ENCODE measurements at places on chromosomes 3 and 15. TPM values are rescaled to one million over a fixed set of nuclear protein-coding genes. Genes with fewer than 3 reads are reported as not detected.

MBD4 gene
- total RNA-seq = 24.2 TPM

VWA5B2 gene
- not detected for total RNA-seq

FSIP1 gene
- 0.54 TPM for total RNA-seq

CCPG1 gene
- total RNA-seq = 174 TPM

ACAN gene
- total RNA-seq = 11.6 TPM

STAG1 gene
- 50.2 TPM for total RNA-seq

IL17RE gene
- 0.89 TPM for total RNA-seq

USF3 gene
- 12.0 TPM for total RNA-seq

DNA sequence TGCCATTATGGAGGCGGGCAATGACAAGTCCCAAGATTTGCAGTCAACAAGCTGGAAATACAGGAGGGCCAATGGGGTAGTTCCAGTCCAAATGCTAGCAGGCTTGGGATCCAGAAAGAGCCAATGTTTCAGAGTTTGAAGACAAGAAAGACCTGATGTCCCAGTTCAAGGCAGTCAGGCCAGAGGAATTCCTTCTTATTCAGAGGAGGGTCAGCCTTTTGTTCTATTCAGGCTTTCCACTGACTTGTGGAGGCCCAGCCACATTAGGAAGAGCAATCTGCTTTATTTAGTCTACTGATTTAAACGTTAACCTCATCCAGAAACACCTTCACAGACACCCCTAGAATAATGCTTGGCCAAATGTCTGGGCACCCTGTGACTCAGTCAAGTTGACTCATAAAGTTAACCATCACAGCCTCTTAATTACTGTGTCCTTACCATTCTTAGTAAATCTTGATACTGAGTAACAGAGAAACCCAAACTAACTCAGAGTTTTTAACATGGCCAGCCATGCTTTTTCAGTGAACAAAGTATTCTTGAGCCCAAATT is 50.9 kb upstream of the NPHP3 start:
- DNase-seq = no peak
- no peak overlapping the region for H3K4me3 ChIP-seq
- peaks cover 4% of the 10 kb centered on the region for H3K27me3 ChIP-seq
- no peaks in the 10 kb centered on the region for H3K36me3 ChIP-seq

DNA sequence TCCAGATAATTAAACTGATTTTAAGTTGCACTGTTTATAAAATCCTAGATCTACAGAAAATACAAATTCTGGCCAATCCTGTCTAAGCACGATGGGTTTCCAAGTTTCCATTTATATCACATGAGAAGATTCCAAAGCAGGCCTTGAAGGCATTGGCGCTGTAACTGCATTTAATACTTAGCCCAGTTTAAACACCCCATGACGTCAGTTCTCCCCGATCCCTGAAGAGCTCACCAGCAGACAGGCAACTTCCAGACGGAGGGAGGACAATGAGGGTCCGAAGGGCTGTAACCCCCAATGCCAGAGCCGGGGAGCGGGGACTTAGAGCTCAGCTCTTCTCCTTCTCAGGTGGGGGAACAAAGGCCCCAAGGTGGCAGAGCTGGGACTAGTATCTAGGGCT is 117.3 kb downstream of the XXYLT1 start:
- DNase-seq = no peak
- H3K27me3 ChIP-seq = no peaks in the 10 kb centered on the region
- H3K27ac ChIP-seq = peak overlapping the region; percentile 78
- H3K4me1 ChIP-seq = peaks cover 53% of the 10 kb centered on the region

DNA sequence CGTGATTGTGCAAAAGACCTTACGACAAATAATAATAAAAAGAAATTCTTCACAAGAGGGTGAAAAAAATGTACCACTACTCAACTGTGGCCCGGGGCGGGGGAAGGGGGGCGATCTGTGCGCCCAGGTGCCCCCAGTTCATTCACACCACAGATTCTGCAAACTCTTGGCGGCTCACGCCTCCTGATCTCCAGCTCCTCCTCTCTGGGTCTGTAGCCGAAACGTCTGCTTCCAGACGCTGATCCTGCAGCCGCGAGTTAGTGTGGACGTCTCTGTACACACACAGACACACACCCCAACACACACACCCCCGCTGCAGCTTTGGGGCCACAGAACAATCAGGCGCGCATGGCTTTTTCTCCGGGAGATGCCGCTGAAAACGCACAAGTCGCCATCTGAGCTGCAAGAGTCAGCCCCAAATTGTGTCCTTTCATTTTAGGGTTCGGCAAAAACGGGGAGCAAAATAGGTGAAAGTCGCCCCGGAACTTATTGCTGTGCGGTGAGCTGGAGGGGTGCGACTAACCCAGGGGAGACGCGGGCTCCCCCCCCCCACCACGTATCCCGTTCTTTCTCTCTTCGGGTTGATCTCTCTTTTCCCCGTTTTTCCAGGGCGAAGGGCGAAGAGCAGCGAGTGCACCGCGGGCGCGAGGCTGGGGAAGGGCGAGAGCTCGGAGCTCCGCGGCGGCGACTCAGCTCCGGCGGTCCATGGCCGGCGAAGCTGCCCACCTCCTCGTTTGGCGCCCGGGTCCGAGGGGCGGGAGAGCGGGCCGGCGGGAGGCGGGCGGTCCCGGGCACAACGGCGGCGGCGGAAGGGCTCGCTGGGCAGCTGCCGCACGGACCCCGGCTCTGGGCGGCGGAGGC is 505 bp upstream of the WNT5A start:
- H3K4me1 ChIP-seq = peaks cover 48% of the 10 kb centered on the region
- no peak for DNase-seq
- no peaks in the 10 kb centered on the region for H3K27me3 ChIP-seq
- H3K27ac ChIP-seq = peak overlapping the region; percentile 73

DNA sequence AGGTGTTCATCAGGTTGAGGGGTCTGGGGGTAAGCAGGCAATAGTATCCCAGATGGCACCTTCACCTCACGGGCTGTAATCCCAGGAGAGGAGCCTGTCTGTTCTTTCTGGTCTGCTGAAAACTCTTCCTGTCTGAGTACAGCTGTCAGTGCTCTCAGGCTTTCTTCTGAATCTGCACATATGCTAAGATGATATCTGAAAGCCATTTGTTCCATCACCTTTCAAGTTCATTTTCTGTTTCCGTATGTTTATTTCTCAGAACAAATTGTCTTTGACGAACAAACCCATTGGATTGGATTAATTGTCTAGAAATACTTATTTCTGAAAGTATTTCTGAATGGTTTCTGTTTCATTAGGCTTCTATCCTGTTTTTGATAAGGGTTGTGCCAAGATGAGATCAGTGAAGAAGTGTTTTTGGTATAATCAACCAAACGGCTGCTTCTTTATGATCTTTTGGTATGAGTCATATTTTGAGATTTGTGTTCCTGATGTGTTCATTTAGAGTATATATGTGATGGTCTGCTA is 13.3 kb downstream of the ZNF592 start:
- no peak overlapping the region for H3K27ac ChIP-seq
- no peak for DNase-seq
- H3K36me3 ChIP-seq = peaks cover 4% of the 10 kb centered on the region
- H3K4me1 ChIP-seq = peaks cover 7% of the 10 kb centered on the region

- no peaks in the 10 kb centered on the region for H3K27me3 ChIP-seq
- DNase-seq = no peak
- H3K36me3 ChIP-seq = no peaks in the 10 kb centered on the region
- no peak overlapping the region for H3K27ac ChIP-seq
- H3K4me1 ChIP-seq = peaks cover 19% of the 10 kb centered on the region
These were observed 218.6 kb downstream of the PDCD6IP start for GRCh38 chr3:34016925-34017587.

- H3K27me3 ChIP-seq = no peaks in the 10 kb centered on the region
- no peak for DNase-seq
These were observed 91.1 kb downstream of the USP13 start for GRCh38 chr3:179743913-179744312.

- DNase-seq = no peak
- no peaks in the 10 kb centered on the region for H3K36me3 ChIP-seq
- no peak overlapping the region for H3K4me3 ChIP-seq
- H3K4me1 ChIP-seq = no peaks in the 10 kb centered on the region
These were observed 1015.8 kb upstream of the EPHA6 start for GRCh38 chr3:95798628-95799027.

DNA sequence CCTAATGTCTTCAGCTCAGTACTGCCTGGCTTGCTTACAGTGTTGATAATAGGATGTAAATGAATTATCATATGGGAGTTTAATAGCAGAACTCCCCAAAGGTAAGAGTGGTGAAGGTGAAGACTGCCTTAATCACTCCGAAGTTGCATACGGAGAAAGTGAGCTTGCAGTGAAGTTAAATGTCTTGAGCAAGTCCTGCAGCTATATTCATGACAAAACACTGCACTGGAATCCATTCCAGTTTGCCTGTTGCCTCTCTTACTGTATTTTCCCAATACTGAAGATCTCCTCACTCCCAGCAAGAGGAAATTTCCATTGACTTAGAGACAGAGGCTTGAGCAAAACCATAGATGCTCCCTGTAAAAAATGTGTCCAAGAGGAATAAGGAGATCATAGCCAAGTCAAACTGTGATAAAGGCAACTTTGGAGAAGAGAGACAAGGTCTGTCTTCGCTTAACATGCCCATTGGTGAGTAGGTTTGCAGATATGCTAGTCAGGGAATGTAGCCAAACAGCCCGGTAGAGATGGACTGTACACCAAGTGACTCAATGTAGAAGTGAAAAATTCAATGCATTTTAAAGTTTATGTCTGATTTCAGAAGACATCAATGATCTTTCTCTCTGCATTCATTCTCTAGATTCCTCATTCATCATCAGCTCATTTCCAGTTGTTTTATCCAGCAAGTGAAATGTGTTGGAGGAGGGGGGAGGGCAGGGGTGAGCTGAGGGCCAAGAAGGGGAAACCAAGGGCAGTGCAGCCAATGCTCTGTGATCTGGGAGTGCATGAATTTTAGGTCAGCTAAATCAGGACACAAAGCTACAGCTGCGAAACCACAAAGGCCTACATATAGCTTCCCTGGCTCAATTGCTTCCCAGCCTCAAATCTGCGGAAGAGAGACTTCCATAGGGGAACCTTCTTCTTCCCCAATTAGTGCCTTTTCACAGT is 667.1 kb upstream of the NR2F2 start:
- DNase-seq = no peak
- H3K36me3 ChIP-seq = no peaks in the 10 kb centered on the region
- H3K27ac ChIP-seq = no peak overlapping the region

- DNase-seq = no peak
- no peak overlapping the region for H3K27ac ChIP-seq
- no peaks in the 10 kb centered on the region for H3K36me3 ChIP-seq
- peaks cover 39% of the 10 kb centered on the region for H3K4me1 ChIP-seq
- no peak overlapping the region for H3K4me3 ChIP-seq
These were observed 95.6 kb upstream of the TJP1 start for GRCh38 chr15:29917600-29918597.

- no peaks in the 10 kb centered on the region for H3K27me3 ChIP-seq
- H3K27ac ChIP-seq = peak overlapping the region; percentile 46
- H3K36me3 ChIP-seq = no peaks in the 10 kb centered on the region
- DNase-seq = no peak
These were observed 44.0 kb downstream of the EIF4E3 start for GRCh38 chr3:71681224-71681668.

GRCh38 chr15:31463521-31464102 is 137.0 kb downstream of the KLF13 start:
- no peaks in the 10 kb centered on the region for H3K36me3 ChIP-seq
- peaks cover 22% of the 10 kb centered on the region for H3K27me3 ChIP-seq
- DNase-seq = peak; percentile 27
- H3K4me3 ChIP-seq = no peak overlapping the region
- no peak overlapping the region for H3K27ac ChIP-seq

DNA sequence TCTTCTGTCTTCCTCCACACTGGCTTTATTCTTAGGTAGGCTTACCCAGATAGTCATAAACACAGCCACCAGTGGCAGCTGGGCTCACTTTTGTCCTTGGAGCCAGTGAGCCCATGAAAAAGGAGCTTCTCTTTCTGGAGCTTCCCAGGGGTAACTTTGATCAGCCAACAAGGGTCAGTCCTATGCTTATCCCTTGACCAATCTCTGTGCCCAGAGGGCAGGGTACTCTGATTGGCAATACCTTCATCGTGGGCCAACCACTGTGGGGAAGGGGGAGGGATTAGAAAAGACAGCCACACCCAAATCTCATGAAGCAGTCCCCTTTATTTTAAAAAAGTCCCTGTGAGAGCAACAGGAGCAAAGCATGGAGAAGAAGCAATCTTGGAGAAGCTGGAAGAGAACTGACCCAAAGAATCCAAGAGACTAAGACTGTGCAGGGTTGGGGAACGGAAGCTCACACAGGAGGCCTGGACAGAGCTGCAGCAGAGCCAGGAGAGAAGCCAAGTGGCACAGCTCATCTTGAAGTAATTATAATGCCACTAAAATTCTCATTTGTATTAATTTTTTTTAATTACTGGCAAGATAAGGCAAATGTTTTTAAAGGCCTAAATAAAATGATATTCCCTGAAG is 70.4 kb downstream of the SSUH2 start:
- DNase-seq = no peak
- H3K27ac ChIP-seq = peak overlapping the region; percentile 90
- no peaks in the 10 kb centered on the region for H3K27me3 ChIP-seq
- peaks cover 71% of the 10 kb centered on the region for H3K4me1 ChIP-seq
- no peak overlapping the region for H3K4me3 ChIP-seq

- H3K4me1 ChIP-seq = no peaks in the 10 kb centered on the region
- H3K36me3 ChIP-seq = no peaks in the 10 kb centered on the region
- no peak overlapping the region for H3K4me3 ChIP-seq
- H3K27ac ChIP-seq = no peak overlapping the region
- no peaks in the 10 kb centered on the region for H3K27me3 ChIP-seq
- no peak for DNase-seq
These were observed 17.4 kb downstream of the NBEAL2 start for GRCh38 chr3:46996689-46997452.

DNA sequence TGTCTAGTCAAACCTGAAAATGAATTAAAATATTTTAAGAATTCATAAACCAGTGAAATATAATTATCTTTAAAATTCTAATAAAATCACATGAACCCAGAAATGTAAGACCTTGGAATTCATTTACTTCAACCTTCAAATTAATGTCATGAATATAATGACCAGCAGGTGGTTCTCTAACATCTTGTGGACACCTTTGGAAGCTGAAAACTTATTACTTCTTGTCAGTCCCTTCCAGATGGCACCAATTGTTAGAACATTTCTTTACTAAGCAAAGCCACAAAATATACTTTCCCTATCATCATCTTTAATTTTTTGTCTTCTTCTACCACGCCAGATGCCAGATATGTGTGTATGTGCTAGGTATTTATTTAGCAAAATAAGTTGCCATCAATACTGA is 240.0 kb downstream of the MBNL1 start:
- H3K27ac ChIP-seq = no peak overlapping the region
- H3K36me3 ChIP-seq = no peaks in the 10 kb centered on the region
- H3K4me1 ChIP-seq = no peaks in the 10 kb centered on the region
- H3K4me3 ChIP-seq = no peak overlapping the region

- H3K27me3 ChIP-seq = no peaks in the 10 kb centered on the region
- peak; percentile 63 for DNase-seq
- H3K27ac ChIP-seq = no peak overlapping the region
- no peaks in the 10 kb centered on the region for H3K36me3 ChIP-seq
- H3K4me3 ChIP-seq = no peak overlapping the region
These were observed 6.4 kb downstream of the CLN6 start for GRCh38 chr15:68223171-68223570.

GRCh38 chr15:28950916-28951315 is 65.1 kb downstream of the APBA2 start:
- H3K4me1 ChIP-seq = peaks cover 10% of the 10 kb centered on the region
- H3K27me3 ChIP-seq = no peaks in the 10 kb centered on the region
- DNase-seq = no peak
- H3K36me3 ChIP-seq = peaks cover 3% of the 10 kb centered on the region
- H3K27ac ChIP-seq = no peak overlapping the region

- no peaks in the 10 kb centered on the region for H3K4me1 ChIP-seq
- no peak overlapping the region for H3K4me3 ChIP-seq
- H3K27ac ChIP-seq = no peak overlapping the region
- no peaks in the 10 kb centered on the region for H3K36me3 ChIP-seq
- DNase-seq = no peak
These were observed 54.2 kb upstream of the SEMA6D start for GRCh38 chr15:47663101-47663500.

GRCh38 chr15:64915518-64916227 is 4.0 kb downstream of the ANKDD1A start:
- H3K36me3 ChIP-seq = no peaks in the 10 kb centered on the region
- peaks cover 14% of the 10 kb centered on the region for H3K4me1 ChIP-seq

All from osteocyte (in vitro differentiated cells).